NCI-H345 (cell line): ENCODE measurements at places on chromosomes 7 and 10.

DNA sequence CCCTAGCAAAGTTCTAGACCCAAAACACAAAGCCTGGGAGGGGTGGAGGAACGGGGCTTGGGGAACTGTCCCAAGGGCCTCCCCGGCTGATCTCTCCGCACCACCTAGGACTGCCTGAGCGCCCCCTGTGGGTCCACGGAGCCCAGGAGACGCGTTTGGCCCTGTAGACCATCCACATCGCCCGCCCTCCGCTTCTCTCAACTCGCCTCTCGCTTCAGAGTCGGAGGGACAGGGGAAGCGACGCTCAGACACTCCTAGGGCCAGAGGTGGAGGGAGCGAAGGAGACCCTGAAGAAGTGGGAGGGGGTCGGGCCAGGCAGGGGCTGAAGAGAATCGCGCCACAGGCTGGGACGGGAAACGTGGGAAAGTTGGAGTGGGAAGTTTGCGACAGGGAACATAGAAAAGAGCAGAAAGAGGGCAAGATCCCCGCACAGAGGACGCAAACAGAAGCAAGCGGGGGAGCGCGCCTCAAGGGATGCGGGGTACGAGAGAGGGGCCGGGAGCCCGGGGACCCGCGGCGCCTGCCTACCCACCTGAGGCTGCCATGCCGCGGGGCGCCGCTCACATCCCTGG, 378 bp downstream of the PIK3AP1 start:
- DNase-seq = no peak

DNA sequence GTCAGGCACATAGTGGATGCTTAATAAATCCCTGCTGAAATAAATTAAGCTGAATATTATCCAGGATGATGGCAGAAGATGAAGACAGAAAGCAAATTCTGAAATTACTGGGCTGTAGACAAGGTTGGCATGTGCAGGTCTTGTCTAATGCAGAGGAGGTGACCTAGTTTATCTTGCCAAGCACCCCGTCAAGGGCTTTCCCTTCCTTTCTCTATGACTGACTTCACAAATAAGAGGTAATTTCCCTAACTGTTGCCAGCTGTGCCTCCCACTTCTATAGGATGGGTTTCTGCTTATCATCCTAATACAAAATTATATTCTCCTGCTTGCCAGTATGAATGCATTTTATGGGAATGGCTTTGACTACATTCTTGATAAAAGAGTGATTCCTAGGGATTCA, 38.0 kb downstream of the LHFPL3 start:
- no peak for DNase-seq

DNA sequence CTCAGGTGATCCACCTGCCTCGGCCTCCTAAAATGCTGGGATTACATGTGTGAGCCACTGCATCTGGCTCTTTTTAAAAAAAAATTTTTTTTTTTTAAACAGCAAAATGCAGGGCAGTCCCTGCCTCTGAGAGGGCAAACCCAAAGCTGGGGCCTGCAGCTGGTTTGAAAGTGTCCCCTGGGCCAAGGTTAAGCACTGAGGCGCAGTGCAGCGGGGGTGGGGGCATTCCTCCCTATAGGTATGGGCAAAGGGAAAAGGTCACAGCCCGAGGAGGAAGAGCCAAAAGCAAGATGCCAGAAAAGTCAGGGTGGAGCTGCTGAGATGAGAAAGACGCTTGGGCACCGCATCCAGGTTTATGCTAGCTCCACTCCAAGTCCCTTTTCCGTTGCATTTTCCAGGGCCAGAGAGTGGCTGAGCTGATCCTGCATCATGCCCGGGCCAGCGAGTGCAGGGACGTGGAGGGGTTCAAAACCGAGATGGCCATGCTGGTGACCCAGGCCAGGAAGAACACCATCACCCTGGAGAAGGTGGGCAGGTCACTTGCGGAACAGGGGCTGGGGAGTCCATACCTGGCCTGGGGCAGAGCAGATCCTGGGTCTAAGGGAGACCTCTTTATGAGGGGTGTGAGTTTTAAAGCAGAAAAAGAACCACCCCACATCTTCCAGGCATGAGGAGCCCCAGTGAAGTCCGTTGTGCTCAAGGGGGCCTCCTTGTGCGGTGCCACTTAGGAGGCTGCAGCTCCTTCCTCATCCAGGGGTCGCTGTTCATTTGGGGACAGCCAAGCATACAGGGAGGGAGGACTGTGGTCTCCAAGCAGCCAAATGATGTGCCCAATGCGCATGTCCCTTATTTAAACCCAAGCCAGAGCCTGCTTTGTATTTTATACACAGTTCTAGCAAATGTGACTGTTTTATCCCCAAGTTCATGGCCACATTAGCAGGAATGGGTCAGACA, 7.0 kb upstream of the NDUFB2 start:
- no peak for DNase-seq

DNA sequence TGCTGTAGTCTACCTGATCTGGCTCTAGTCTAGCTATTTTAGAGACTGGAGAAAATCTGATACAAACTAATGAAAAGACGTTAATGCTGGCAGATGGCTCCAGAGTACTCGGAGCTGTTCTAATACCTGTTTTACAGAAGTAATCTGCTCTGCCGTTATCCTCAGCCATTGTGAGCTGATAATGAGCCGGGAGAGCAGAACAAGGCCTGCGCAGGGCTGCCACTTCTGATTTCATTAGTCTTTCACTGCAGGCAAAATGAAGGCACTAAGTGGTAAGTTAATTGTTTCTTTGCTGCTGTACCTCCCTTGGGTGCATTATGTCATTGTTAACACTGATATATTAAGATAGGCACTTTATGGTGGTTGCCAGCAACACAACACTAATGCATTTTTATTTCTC, 456.4 kb upstream of the PFKP start:
- DNase-seq = peak; percentile 27

GRCh38 chr10:73234695-73235094, 12.4 kb downstream of the DNAJC9 start:
- no peak for DNase-seq

- no peak for DNase-seq
These were observed 169.8 kb downstream of the ZNF248 start for GRCh38 chr10:37687581-37687980.

DNA sequence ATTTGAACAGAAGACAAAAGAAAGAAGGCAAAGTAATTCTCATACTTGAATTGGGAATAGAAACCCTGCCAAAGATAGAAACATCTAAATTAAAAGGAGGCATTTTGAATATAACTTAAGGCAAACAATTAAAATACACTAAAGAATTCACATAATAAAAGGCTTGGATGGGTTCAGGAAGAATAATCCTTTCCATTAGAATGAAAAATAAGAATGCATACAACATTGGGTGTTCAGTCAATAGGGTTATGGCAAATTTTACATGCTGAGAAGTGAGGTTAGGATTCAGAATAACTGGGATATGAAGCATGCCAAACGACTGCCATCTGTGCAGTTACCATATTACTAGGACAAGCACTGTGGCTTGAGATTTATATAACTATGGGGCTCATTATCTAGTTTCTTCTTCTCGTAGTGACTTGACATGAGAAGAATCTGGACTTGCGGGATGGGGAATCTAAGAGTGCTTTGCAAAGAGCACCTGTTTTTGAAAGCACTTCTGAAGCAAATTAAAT, 326.5 kb downstream of the THSD7A start:
- no peak for DNase-seq

DNA sequence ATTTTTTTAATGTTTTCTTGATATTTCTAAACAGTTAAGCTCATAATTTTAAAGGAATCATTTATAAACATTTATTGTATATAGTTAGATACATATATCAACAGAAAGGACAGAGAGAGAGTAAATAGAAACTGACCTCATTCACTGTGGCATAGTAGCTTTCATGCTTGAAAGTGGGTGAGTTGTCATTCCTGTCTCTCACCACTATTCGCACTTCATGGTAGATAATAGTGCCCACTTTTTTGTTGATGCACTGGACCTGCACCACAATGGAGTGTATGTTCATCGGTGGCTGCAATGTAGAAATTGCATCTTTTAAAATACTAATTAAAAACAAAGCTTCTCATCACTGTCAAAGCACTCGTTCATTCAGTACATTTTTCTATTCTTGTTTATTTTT, 432.0 kb downstream of the PCDH15 start:
- no peak for DNase-seq

DNA sequence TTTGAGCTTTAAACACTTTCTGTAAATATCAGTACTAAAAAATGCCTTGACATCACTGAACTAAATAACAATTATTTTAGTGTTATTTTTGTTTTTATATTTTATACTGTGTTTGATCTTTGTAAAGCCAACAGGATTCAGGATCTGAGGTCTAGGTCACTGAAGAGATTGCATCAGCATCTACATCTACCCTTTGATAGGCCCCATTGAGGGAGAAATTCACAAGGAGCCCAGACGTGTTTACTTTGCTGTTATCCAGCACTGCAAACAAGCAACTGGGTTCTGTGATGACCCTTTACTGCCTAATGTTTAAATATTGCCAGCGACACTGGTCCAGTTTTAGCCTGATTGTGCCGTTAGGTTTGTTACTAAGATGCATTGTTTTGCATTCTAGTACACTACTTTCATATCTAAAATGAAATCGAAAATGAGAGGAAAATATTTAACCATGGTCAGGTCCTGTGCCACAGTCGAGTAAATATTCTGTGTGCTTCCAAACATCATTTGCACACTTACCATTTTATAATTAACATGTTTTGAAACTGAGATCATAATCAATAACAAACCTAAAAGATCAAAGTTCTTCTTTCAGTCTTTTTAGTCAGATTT, 48.7 kb downstream of the SP8 start:
- peak; percentile 15 for DNase-seq

GRCh38 chr10:69618746-69619145, 11.3 kb upstream of the FAM241B start:
- no peak for DNase-seq

DNA sequence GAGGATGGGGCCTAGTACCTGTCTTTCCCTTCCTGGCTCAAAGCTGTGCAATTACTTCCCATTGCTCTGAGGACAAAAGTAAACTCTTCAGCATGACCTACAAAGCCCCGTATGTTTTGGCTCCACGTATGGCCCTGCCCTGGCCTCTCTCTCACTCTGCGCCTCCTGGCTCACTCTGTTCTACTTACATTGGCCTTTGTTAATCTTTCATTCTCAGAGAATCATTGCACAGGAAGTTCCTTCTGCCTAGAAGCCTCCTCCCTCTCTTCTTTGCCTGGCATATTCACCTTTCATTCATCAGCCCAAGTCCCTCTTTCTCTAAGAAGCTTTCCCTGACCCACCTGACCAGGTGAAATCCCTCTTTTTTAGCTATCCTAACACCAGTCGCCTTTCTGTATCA, 23.9 kb downstream of the LIPM start:
- DNase-seq = no peak

GRCh38 chr10:14032406-14032998, 298.2 kb downstream of the FRMD4A start:
- no peak for DNase-seq

GRCh38 chr7:112791465-112792168, 1.4 kb upstream of the TMEM168 start:
- DNase-seq = no peak

GRCh38 chr7:155494551-155494950, 36.6 kb downstream of the EN2 start:
- no peak for DNase-seq

GRCh38 chr7:70599446-70600190, 532.3 kb upstream of the GALNT17 start:
- DNase-seq = no peak

DNA sequence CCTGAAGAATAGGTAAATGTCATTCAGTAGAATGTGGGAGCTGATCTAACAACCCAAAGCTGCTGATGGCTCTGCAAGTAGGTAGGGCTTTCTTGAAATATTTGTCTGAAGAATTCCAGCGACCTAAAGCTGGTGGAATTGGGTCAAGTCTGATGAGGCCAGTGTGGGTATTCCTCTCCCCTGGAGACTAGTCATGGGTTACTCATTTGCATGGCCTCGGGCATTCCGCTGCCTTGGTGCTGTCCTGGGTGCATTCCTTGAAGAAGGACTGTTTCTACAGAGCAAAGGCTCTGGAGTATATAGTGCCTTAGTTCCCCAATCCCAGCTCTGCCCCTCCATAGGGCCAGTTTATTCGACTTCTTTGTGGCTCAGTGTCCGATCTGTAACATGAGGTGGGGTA, 19.2 kb downstream of the PDK4 start:
- DNase-seq = no peak

DNA sequence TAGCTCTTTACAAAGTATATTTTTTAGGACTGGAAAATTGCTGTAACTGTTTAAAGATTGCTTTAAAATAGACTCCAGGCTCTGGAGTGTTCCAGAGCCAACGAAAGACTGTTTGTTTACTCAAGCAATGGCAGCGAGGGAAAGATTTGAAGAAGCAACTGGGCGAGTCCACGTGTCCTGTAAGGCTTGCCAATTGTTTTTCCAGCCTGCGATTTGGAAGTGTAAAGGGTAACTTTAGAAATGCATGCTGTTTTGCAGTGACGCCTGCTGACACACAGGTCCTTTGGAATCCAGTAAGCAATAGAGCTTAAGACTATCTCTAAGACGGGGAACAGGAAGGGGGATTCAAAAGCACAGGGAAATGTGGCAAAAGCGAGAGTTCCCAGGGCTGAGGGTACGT, 55.8 kb downstream of the TACC2 start:
- DNase-seq = no peak

DNA sequence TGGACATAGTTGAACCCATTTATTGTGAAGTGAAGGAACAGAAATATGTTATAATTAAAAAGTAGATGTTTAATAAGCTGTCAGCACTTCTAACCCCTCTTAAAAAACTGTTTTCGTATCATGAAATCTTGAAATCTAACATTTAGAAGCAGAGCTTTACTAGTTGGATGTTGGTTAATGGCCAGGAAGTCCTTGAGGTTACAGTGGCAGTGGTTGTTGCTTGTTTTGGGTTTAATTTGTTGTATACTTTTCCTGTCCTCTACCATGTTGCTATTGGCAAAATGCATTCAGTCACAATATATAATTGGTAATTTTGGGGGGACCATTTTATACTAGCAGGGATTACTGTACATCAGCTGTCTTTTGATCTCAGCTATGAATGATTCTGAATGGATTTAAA, 60.7 kb downstream of the EXOC4 start:
- no peak for DNase-seq

DNA sequence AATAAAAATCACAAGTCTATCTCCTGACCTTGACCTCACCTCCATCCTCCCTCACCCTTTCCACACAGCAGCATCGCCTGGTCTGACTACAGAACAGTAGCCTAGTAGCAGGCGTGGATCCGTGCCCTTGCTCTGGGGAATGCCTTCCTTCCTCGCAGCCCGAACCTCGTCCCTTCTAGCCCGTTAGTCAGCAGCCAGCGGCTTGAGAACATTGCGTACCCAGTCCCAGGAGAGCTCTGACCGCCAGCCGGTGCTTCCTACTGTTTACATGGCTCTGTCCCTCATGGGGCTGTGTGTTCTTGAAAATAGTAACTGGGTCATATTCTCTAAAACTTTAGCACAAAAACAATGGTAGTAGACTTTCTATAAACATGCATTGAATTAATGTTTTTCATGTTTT, 682.7 kb upstream of the IGFBP3 start:
- DNase-seq = no peak
